ENCODE measurements at places on chromosomes 6 and 20.

- no peak for DNase-seq
These were observed 230.2 kb downstream of the PTPRK start for GRCh38 chr6:128290221-128290620.

DNA sequence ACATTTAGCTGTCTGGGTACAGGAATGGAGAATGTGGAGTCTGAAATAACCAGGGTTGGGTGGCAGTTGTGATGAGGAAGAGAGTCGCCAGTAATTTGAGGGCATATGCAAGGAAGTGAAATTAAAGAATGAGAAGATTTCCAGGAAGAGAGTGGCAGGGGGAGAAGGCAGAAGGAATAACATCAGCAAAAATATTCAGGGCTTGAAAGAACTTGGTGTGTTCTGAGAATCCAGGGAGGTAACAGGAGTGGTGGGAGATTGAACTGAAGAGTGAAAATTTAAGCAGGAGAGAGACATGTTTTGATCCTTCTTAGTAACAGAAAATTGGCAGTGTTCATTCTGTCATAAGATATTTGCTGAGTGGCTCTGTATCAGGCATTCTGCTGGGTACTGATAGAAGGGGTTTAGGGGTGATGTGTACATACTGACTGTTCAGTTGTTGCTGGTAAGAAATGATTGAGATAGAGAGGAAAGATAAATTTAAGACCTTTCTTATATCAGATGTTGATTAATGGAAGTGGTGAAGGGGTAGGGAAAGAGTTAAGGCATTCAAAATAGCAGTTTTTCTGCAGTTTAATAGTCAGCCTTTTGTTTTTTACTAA is 54.7 kb downstream of the PHF20 start:
- no peak for DNase-seq

DNA sequence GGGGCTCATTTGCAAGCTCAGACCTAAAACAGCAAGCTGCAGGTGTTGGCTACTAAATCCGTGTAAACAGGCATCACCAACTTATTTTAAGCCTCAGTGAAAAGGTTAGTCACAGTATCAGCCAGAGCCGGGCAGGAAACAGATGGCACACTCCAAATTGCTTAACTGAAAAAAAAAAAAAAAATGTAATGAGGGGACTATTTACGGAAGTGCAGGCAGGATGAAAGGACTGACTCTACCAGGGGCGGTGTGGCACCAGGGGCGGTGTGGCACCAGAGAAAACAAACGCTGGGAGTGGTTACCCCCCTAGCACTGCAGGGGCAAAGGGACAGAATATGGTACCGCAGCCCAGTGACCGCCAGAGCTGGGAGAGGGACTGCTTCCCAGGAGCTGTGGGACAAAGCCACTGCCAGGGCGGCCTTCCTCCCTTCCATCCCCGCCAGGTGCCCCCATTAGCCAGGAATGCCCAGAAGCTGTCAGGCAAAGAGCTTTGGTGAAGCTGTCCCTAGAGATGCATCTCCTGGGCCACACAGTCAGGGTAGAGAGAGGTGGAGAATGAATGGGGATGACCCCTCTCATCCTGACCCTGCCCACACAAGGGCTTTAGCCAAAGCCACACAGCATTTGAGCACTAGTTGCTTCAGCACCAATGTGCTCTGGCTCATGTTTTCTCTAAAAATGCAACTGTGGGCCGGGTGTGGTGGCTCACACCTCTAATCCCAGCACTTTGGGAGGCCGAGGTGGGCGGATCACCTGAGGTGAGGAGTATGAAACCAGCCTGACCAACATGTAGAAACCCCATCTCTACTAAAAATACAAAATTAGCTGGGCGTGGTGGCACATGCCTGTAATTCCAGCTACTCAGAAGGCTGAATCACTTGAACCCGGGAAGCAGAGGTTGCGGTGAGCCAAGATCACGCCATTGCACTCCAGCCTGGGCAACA is 39.6 kb upstream of the GFOD1 start:
- no peak for DNase-seq

DNA sequence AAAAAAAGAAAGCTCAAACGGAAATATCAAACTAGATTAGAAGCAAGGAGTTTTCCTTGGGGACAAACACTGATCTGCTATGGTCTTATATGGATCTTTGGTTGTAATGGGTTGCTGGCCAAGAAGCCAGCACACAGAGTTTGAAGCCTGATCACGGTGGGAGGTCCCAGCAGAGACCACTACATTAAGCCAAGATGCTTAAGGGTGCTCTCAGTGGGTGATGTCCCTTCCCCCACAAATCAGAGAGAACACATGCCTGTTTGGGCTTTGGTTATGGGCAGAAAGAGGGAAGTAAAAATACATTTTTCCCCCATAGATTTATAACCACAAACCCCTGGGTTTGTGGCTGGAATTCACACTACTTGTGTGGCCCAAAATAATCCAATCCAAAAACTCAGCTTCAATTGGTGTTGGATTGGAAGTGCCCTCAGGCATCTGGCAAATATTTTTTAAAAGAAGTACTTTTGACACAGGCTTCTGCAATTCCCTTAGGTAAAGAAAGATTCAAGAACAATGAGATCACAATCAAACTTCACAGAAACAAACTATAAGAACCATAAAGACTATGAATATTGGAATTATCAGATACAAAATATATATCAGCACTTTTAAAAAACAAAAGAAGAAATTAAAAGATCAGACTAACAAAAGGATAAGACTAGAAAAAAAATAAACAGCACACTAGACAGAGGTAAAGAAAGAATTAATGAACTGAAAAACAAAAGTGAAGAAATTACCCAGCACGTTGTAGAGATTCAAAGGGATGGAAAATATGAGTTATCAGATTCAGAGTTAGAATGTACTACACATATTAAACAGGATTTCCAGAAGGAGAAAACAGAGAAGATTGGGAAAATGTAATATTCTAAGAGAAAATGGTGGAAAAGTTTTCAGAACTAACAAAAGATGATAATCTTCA is 44.7 kb downstream of the ESF1 start:
- DNase-seq, result no peak

DNA sequence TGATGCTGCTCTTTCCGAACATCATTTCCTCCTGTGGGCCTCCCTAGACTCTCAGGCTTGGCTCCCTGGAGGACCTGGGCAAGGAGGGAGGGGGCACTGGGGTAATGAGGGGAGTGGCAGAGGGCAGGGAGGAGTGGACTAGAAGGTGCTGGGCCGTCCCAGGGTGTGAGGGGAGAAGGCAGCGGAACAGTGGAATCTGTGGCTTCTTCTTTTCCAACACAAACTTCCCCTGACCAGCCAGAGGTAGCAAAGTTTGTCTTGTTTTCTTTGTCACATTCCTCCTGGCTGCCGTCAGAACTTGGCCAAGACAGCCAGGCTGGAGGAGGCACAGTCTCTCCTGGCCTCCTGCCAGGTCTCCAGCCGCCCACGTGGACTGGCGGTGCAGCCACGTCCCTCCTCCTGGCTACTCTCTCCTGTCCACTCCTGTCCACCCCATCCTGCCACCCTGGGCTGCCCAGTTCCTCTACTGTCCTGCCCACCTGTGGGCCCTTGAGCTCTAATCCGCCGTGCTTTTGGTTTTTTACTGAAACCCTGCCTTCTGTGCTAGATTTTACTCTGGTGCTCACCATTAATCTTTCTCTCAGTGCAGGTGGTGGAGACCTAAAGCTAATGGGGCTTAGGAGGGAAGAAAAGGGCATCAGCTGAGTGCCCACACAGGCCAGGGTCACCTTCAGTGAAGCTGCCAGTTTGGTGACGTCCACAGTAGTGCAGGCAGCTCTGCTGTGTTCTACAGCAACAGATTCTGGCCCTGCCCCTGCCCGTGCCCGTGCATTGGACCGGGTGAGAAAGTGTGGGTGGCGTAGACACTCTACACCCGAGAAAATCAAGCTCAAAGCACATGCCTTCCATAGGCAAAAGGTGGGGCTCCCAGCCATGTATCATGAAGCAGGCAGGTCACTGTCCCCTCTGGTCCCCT is 2.8 kb upstream of the CDSN start:
- DNase-seq, result no peak

DNA sequence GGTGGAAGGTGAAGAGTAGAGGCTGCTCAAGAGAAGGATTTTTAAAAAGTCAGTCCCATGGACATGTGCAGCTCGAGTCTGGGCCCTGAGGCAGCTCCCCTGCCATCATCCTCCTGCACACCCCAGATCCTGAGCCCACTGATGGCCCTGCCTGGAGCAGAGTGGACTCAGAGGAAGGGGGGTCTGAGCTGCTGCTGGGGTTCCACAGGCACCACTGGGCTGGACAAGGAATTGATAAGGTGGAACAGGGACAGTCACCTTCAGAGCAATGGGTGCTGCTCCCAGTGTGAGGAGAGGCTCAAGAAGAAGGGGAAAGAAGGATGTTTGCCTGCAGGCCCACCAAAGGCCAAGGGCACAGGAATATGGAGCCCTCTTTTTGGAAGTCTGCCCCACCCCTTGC is 6.2 kb downstream of the ULBP2 start:
- no peak for DNase-seq

DNA sequence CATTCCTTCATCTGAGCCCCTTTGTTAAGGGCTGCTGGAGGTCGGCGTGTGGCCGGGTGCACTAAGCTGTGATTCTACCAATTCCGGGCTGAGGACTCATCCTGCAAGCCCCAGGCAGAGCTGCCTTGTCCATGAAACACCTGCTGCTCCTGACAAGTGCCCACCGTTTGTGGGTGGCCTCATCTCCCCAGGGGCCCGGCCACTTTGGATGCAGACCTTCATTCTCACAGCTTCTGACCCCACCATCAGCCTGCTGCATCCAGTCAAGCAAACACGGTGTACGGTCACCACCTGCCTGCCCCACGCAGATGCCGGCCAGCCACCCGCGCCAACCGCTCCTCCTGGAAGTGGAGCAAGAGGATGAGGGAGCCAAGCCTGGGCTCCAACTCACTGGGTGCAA is 382.7 kb downstream of the THBS2 start:
- no peak for DNase-seq

- no peak for DNase-seq
These were observed 42.0 kb downstream of the PRL start for GRCh38 chr6:22254886-22255285.

DNA sequence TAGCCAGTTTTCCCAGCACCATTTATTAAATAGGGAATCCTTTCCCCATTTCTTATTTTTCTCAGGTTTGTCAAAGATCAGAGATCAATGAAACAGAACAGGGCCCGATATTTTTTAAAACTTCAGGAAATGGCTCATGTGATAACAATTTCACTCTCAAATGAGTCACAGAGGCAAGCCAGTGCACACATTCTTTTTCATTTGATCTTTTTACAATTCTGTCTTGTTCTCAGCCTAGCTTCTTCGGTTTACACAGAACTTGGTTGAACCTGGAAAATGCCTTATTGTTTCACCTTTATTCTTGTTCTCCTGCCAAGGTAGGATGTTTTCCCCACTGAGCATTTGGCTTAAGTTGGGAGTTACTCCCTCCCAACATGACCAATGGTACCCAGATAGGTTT is 258.9 kb downstream of the COL12A1 start:
- DNase-seq, result no peak

DNA sequence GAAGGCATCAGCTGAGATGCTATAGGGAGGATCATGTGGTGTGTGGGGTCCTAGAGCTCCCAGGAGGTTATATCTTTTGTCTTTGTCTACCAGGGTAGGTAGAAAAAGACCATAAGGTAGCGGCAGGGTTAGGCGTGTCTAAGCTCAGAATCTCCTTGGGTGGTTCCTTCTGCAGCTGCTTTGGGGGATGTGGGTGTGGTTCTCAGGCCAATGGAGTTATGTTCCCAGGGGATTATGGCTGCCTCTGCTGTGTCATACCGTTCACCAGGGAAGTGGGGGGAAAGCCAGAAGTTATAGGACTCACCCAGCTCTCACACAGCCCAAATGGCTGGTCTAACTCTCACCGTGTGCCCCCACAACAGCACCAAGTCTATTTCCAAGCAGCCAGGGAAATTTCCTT is 107.4 kb upstream of the ADGRB3 start:
- DNase-seq, result no peak

DNA sequence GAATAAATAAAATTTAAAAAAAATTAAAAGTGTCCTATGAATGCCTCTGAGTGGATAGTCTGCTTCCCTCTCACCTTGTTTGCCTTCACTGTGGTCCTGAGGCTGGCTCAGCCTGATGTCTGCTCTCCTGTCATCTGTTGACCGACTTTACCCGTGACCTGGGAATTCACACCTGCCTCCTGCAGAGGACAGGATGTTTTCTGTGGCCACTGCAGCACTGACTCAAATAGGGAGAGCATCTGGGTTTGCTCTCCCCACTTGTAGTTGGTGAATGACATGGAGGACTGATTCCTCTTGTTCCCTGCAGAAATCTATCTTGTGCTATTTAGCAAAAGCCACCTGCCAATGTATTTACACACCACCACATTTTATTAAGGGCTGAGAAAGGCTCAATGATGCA is 52.4 kb upstream of the ERVFRD-1 start:
- DNase-seq, result no peak

DNA sequence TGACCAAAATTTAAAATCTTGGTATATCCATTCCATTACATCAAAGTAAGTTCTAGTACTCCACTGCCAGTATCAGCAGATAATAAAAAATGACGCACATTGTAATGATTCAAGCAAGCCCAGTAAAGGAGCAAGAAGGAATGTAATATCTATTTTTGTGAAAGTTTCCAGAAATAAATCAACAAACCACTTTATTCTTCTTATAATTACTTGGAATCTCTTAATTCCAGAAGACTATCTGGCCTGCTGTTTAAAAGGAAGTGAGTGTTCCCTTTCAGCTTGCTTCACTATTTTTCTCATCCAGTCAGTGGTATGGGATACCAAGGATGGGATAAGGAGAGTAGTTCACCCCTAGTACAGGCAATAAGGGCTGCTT is 42.2 kb upstream of the DSE start:
- no peak for DNase-seq

GRCh38 chr20:54479138-54479906 is 3.9 kb downstream of the DOK5 start:
- no peak for DNase-seq

- no peak for DNase-seq
These were observed 444.9 kb upstream of the RNF217 start for GRCh38 chr6:124517339-124517738.

DNA sequence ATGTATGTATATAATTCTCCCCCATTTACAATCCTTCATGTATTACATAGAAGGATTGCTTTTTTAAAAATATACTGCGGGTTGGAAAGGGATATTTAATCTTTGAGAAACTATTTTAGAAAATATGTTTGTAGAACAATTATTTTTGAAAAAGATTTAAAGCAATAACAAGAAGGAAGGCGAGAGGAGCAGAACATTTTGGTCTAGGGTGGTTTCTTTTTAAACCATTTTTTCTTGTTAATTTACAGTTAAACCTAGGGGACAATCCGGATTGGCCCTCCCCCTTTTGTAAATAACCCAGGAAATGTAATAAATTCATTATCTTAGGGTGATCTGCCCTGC is 3.6 kb downstream of the FOXC1 start:
- DNase-seq, result no peak

GRCh38 chr20:58619077-58619863 is 31.8 kb upstream of the STX16 start:
- DNase-seq, result no peak

- no peak for DNase-seq
These were observed 112.5 kb downstream of the WDR27 start for GRCh38 chr6:169589293-169589692.

- DNase-seq, result no peak
These were observed 25.2 kb upstream of the TULP4 start for GRCh38 chr6:158287047-158287446.

- DNase-seq, result peak; percentile 23
These were observed 747 bp upstream of the TXNDC5 start for GRCh38 chr6:7911345-7911725.
